Activated CD8-positive, alpha-beta memory T cell treated with anti-CD3 and anti-CD28 coated beads for 4 hours (primary cell): ENCODE measurements at places on chromosomes 11 and 22.

- no peak for DNase-seq
Observed at GRCh38 chr22:23182309-23183060, 2.2 kb downstream of the BCR start.

GRCh38 chr11:69243496-69244200, 50.3 kb upstream of the MYEOV start:
- no peak for DNase-seq

- no peak for DNase-seq
Observed at GRCh38 chr11:127238321-127238720, 237.8 kb upstream of the KIRREL3 start.

DNA sequence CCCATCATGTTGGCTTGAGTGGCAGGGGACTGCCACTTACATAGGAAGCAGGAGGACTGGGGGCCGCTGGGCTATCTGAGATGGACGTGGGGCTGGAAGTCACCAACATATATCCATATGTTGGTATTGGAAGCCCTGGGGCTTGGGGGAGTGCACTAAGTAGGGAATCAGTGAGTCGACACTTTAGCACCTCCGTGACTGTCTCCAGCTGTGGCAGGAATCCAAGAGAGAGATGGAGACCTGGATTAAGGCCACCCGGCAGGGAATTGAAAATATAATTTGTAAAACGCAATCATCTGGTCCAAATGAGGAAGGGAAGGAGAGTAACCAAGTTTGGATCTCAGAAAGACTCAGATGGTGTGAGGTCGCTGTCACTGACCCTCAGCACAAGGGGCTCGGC, 68.4 kb downstream of the ELFN2 start:
- DNase-seq = no peak

GRCh38 chr11:61776561-61777075, 15.8 kb downstream of the TMEM258 start:
- no peak for DNase-seq

DNA sequence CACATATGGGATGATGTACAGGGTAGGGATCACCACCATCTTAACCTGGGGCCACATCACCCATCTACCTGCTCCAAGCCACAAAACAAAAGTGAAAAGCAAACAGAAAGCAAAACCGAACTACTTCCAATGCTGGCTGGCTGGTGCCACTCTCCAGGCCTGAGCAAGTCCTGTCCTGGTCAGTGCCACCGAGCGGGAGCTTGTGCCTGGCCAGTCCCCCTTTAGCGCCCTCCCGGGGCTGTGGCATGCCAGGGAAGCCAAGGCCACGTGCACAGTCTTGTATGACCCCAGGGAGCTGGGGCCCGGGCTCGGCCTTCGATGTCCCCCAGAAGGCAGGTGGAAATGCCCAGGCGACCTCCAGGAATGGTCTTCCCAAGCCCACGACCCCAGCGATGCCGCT, 17.9 kb upstream of the NAP1L4 start:
- no peak for DNase-seq

DNA sequence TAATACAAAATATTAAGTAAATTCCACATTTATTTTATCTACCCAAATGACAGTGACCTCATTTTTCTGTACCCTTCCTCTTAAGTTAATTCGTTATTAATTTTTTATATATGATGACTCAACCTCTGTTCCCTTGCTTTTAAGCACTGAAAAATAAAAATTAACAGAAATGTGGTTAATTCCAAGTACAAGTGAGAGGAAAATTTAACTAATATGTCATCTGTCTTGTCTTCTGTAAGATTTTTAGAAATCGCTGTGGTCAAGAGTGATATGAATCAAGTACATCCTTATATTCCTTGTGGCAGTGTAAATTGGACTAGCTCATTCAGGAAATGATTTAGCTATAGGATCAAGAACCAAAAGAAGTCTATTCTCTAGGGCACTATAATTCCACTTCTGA, 74.5 kb downstream of the PDHX start:
- no peak for DNase-seq

GRCh38 chr22:41935015-41935351, 8.4 kb upstream of the TNFRSF13C start:
- DNase-seq = no peak

GRCh38 chr11:1807264-1807995, 27.4 kb upstream of the SYT8 start:
- no peak for DNase-seq
